ENCODE measurements at places on chromosomes 2 and 18.

GRCh38 chr2:10078704-10079265, 1.4 kb downstream of the CYS1 start:
- H3K27ac ChIP-seq: peak overlapping the region; percentile 81
- DNase-seq: no peak
- H3K4me3 ChIP-seq: peak overlapping the region; percentile 51
- no peaks in the 10 kb centered on the region for H3K36me3 ChIP-seq

- no peak overlapping the region for H3K4me3 ChIP-seq
- no peaks in the 10 kb centered on the region for H3K4me1 ChIP-seq
- no peak overlapping the region for H3K27ac ChIP-seq
- H3K36me3 ChIP-seq: no peaks in the 10 kb centered on the region
- no peaks in the 10 kb centered on the region for H3K27me3 ChIP-seq
These were observed 349.8 kb downstream of the RBM43 start for GRCh38 chr2:150911766-150912280.

- H3K4me1 ChIP-seq: no peaks in the 10 kb centered on the region
- no peaks in the 10 kb centered on the region for H3K27me3 ChIP-seq
These were observed 26.2 kb downstream of the NAB1 start for GRCh38 chr2:190674966-190675650.

- no peaks in the 10 kb centered on the region for H3K4me1 ChIP-seq
- H3K4me3 ChIP-seq: no peak overlapping the region
- no peak for DNase-seq
- H3K27ac ChIP-seq: no peak overlapping the region
- H3K27me3 ChIP-seq: no peaks in the 10 kb centered on the region
These were observed 6.7 kb downstream of the SCYGR3 start for GRCh38 chr2:227607941-227608340.

DNA sequence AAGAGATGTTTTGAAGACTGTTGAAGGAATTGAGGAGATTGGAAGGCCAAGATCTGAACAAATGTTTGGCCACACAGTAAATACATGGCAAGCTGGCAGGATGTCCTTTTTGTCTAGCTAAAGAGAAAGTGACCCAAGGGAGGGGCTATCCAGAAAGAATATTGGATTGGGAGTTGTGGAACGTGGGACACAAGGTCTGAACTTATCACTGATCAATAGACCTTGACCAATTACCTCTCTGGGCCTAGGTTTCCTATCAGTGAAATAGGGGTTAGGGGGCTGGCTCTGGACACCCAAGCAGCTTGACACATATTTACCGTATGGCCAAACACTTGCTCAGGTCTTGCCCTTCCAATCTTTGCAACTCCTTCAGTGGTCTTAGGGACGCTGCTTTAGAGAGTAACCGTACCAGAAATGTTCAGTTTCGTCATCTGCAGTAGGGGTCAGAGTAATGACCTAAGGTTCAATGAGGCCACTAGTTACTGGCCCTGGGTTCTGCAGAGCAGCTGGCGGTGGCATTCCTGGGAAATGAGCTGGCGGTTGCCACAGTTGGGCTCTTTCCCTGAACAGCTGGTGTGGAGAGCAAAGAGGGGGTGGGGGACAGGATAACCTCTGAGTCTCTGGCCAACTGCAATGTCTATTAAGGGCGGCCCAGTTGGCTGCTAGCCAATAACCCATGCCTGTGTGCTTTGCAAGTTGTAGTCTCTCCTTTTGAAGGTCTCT, 70.1 kb upstream of the STPG4 start:
- DNase-seq: peak; percentile 59
- no peak overlapping the region for H3K4me3 ChIP-seq
- no peaks in the 10 kb centered on the region for H3K27me3 ChIP-seq
- no peaks in the 10 kb centered on the region for H3K36me3 ChIP-seq

DNA sequence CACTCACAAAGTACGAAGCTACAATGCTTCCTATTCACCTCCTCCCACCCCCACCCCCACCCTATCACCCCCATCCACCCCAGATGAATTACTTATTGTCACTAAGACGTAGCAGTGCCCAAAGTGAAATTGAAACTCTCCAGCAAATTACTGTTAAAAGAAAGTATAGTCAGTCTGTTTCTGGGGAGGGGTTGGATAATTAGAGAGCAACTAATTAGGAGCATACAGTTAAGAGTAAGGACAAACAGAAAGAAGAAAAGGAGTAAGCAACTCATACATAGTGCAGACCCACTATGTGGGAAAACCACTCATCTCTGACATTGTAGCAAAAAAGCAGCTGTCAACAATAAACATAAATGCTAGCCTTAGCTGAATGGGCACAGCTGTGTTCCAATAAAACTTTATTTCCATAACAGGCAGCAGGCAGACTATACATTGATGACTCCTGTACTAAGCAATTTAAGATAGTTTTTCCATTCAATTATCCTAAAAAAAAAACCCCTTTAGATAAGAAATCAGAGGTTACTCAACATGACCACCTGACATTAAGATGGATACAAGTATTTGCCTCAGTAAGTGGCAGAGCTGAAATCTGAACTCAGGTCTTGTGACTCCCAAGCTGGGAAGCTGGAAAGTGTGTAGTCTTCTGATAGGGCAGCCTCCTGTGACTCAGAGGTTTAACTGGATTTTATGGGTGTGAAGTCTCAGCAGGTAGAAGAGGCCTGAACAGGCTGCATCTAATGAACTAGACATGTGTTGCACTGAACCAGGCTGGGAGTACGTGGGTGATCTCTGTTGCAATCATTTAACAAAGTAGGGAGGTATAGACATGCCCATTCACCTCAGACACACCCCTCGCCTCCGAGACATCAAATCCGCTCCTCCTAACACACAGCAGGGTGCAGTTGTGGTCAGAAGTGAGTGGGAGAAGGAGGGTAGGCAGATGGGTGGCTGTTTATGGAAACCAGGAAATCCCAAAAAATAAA, 171.8 kb upstream of the KLF7 start:
- DNase-seq: no peak
- no peak overlapping the region for H3K4me3 ChIP-seq
- no peak overlapping the region for H3K27ac ChIP-seq
- H3K27me3 ChIP-seq: no peaks in the 10 kb centered on the region
- peaks cover 5% of the 10 kb centered on the region for H3K4me1 ChIP-seq

- H3K4me3 ChIP-seq: no peak overlapping the region
- DNase-seq: no peak
- H3K27me3 ChIP-seq: no peaks in the 10 kb centered on the region
- no peaks in the 10 kb centered on the region for H3K36me3 ChIP-seq
These were observed 38.5 kb upstream of the PDCL3 start for GRCh38 chr2:100524331-100524730.

GRCh38 chr2:43345872-43346271, 119.5 kb upstream of the ZFP36L2 start:
- no peak for DNase-seq
- no peak overlapping the region for H3K4me3 ChIP-seq
- H3K27ac ChIP-seq: peak overlapping the region; percentile 74
